ENCODE measurements at places on chromosomes 4 and X. TPM values are rescaled to one million over a fixed set of nuclear protein-coding genes. Genes with fewer than 3 reads are reported as not detected.
A peak's percentile ranks its signal among the peaks of the same experiment; 100 is the strongest.

The UGT2A1 gene
- not detected for polyA plus RNA-seq

DNA sequence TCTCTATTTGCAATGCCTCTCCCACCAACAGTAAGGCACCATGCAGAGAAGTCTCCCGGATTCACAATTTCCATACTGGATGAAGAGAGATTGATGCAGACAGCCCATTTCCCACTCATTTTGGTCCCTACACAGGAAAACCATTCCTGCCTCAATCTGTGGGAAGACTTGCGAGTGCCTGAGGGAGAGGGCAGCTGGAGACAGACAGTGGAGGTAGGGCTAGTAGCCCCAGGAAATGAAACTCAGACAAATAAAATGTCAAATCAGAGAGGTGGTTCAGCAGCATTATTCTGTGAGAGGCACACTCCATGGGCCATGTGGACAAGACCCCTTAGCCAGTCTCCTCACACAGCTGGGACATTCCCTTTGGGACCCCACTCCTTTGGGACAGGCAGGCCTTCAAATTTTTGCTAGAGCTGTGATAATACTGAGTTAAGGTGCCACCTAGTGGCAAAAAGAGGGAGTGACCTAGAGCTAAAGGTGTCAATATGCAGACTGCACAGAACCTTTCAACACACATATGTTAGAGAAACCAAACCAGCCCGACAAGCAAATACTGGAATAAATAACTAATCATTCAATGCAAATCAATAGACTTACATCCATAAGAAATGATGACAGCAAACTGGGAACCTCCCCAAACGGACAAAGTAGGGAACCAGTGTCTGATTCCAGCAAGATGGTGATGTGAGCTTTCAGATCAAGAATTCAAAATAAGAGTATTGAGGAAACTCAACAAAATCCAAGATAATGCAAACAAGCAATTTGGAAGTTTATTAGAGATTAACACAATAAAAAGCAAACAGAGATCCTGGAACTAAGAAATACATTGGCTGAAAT lies 1865.3 kb upstream of the AGA start:
- peak; percentile 13 for DNase-seq

GRCh38 chr4:88628746-88629145 lies 36.5 kb downstream of the HERC3 start:
- DNase-seq: no peak

The TNMD gene
- not detected for polyA plus RNA-seq

DNA sequence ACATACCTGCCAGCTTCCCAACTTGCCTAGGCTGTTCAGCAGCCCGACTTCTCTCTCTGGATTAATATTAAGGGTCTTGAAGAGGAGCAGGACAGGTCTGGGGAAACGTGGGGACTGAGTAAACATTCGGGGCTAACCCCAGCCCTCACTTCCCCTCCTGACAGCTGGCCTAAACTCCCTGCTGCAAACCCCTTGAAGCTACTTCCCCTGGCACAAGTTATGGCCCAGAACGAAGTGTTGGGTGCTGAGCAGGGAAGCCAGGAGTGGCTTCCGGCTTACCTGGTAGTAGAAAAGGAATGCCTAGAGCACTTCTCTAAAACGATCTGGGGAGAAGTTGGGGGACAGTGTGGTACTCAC lies 200.0 kb downstream of the BCOR start:
- no peak for DNase-seq

GRCh38 chr4:4787421-4787820 lies 72.0 kb upstream of the MSX1 start:
- DNase-seq: no peak

DNA sequence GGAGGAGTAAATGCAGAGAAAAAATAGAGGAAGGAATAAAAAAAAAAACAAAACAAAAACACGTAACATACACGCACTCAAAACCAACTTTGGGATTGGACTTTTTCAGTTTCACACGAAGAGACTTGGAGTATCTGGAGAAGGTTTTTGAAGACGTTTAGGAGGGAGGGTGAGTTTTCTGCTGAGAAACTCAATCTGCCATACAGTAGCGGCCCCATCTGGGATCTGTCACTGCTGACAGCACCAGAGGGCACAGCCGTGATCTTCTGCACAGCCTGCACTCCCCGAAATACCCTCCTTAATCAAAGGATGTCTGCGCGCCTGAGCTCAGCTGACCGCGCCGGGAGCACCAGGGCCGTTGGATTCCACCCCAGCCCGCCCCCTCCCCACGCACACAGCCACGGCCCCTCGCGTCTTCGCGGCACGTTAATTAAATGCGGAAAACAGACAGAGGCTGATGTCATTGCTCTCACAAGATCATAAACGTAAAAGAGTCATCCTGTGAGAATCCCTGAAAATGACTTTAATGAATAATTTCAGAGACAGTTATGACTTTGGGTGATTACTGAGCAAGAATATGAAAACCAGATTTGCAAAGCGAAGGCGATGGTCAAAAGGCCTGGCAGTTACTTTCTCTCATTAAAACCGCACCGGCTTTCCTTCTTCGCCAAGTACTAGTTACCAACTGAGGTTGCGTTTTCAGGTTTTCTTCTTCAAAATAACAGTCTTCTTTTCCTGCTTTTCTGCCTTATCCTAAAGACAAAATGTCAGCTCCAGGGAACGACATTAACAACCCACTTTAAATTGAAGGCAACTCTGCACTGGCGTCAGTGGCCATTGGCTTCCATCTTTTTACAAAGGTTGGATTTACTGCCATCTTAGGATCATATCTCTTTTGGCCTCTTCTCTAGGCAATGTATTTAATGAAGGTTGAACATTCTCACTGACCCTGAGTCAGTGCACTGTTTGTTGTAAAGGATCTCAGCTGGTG lies 10.6 kb downstream of the HAND2 start:
- no peak for DNase-seq

The CCDC110 gene
- 1.1 TPM for polyA plus RNA-seq

DNA sequence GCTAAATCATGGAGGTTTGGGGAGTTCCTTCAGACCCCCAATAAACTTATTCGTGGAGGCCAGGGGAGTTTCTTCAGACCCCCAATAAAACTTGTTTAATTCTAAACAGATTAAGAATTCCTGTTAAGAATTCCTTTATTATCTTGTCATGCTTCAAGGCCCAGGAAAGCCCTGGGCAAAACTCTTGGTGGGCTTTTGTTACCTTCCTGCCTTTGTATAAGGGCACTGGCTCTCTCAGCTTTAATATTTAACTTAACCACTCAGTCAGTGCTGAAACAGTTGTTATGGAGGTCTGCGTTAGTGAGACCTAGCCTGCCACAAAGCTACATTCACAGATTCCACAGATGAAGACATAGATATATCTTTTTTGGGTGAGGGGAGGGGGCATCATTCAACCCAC lies 29.0 kb upstream of the LGI2 start:
- DNase-seq: no peak

DNA sequence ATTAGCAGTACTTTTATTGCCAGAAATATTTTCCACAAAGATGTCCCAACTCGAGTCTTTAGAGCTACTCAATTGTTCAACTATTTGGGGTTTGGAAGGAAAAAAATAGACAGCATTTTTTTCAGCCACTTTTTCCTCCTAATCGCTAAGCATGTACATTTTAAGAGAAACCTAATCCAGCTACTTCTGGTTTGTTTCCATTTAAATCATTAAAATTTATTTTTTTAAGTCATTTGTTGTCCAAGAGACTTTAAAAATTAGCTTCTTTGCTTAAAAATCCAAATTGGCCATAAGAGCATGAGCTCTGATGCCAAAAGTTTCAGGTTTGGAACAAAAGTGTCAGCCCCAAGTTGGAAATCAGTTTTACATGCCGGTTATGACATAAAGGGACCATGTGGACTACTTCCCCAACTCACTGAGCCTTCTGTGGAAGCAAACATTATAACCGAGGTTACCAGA lies 186.3 kb upstream of the INTU start:
- no peak for DNase-seq

The SLC26A1 gene
- polyA plus RNA-seq: 0.05 TPM

The BTK gene
- polyA plus RNA-seq: not detected

GRCh38 chrX:42783451-42783850 lies 5.5 kb upstream of the PPP1R2C start:
- DNase-seq: no peak

- DNase-seq: no peak
Observed at GRCh38 chr4:57077550-57078343, 32.4 kb downstream of the IGFBP7 start.

The APELA gene
- polyA plus RNA-seq: not detected

GRCh38 chrX:40104985-40105834 lies 7.5 kb upstream of the BCOR start:
- no peak for DNase-seq

The EPGN gene
- polyA plus RNA-seq: not detected

GRCh38 chr4:1045193-1045594 lies 33.8 kb downstream of the FGFRL1 start:
- DNase-seq: no peak

DNA sequence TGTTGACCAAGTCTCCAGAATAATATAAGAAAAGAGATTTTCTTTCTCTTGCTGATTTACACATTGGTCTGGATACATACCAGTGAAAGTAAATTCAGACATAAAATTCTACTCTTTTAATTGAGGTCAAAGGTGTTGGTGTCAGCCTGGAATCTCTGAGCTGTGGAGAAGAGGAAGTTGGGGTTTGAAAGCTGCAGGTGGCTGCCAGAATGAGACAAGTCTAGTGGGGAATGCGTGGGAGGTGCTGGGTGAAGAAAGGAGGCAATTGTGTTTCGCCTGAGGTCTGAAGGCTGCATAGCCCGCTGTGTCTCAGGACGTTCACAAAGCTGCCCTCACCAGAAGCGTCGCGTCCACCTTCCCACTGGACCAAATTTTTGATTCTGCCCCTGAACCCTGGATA lies 31.2 kb downstream of the PHEX start:
- no peak for DNase-seq

DNA sequence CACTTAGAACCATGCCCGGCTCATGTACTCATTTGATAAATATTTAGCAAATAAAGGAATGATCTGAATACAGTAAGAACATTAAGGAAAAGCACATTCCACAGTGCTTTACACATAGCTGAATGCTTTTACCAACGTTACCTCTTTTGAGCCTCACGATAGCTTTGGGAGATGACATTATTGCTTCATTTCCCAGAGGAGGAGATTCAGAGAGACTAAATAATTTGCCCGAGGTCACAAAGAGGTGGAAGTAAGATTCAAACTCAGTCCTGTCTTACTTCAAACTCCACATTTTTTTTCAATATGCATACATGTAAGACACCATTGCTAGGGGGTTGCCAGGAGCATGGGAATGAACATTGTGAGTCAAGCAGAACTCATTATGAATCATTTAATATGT lies 538.5 kb downstream of the BCOR start:
- no peak for DNase-seq

GRCh38 chr4:24775032-24775605 lies 20.3 kb upstream of the SOD3 start:
- no peak for DNase-seq

The TENM3 gene
- polyA plus RNA-seq: 54.9 TPM

DNA sequence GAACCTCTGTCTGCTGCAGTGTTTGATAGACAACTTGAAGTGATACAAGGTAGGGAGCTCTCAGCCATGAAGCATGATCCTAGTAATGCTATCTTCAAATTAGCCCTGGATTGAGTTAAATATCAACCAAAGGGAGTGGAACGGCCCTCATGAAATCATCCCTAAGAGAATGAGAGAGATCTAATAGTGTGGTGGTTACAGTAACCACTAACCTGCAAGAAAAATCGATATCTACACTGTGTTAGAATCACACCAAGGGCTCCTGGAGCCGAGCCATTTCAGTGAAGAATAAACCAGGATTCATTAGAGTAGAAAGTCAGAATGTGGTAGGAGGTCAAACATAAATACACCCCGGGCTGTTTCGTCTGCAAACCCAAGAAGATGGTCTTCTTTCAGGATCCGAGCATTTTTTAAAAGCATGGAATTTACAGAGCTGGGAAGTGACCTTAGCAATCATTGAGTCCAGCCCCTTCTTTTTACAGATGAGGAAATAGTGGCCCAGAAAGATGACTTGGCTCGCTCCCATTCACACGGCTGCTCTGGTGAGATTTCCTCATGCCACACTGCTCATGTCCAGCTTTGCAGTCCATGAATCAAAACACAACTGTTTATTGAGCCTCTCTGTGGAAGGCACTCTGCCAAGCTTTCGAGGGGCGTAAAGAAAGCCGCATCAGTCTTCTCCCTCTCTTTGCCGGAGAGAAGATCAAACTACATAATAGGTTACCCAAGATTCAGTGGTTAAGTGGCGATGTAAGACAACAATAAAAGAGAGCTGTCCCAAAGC lies 5.5 kb upstream of the DCTD start:
- no peak for DNase-seq

The ZFYVE28 gene
- 2.2 TPM for polyA plus RNA-seq

GRCh38 chr4:114364857-114365256 lies 233.8 kb upstream of the UGT8 start:
- DNase-seq: peak; percentile 76

The RWDD4 gene
- 17.0 TPM for polyA plus RNA-seq

DNA sequence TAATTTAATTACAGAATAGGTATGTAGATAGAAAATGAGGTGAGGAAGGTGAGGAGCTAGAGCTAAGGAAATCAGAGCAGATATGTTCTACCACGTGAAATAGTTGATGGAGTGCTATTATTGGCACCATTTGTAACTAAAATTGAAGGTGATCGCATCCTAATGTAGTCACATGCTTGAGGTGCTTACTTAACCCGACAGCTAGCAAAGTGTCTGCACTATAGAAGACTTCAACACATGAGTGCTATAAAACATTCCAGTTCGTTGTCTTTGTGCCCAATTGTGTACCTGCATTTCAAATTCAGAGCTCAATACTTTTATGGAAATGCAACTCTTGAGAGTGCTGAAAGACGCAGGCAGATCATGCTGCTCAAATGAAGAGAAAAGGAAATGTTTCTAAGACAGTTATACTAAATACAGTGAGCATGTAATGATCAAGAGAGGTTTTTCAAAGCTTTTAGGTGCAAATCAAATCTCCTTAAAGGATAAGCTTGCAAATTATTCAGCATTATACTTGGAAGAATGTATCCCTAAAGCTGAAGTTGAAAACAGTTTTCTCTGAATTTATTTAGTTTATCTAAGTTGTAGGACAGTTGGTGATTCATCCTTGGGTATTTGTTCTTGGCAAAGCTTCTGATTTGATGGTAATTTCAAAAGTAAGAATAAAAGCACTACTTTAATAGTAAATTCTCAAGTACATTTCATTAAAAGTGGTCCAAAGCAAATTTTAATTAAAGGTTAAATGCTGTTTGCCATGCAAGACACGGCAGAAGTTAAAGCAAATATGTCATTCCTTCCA lies 223.9 kb upstream of the EPHA5 start:
- DNase-seq: no peak

GRCh38 chr4:25437926-25438325 lies 60.9 kb downstream of the ANAPC4 start:
- no peak for DNase-seq

GRCh38 chrX:29662759-29663503 lies 552.4 kb upstream of the MAGEB2 start:
- peak; percentile 85 for DNase-seq
